D341Med (cell line): ENCODE measurements at places on chromosomes 1 and 21.

- no peak for DNase-seq
These were observed 42.1 kb downstream of the KIAA1614 start for GRCh38 chr1:180954801-180955165.

GRCh38 chr1:10674700-10675609, 121.5 kb downstream of the CASZ1 start:
- no peak for DNase-seq

- no peak for DNase-seq
These were observed 81.7 kb downstream of the MAN1C1 start for GRCh38 chr1:25698252-25698651.

DNA sequence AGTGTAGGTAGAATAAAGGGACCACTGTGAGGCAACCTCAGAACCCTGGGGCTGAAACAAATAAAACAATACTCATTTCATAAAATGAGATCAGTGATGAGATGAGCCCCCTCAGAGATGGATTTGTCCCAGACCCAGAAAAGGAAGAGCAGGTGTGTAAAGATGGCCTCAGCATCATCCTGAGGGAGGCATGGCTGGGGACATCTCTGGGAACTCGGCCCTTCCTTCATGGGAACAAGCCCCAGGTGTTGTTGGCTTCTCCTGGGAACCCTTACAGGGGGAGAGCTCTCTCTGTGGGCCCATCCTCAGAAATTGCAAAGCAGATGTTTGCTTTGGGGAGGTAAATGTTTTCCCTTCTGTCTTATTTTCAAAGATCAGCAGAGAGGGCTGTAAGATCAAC, 133.2 kb upstream of the USP24 start:
- no peak for DNase-seq

DNA sequence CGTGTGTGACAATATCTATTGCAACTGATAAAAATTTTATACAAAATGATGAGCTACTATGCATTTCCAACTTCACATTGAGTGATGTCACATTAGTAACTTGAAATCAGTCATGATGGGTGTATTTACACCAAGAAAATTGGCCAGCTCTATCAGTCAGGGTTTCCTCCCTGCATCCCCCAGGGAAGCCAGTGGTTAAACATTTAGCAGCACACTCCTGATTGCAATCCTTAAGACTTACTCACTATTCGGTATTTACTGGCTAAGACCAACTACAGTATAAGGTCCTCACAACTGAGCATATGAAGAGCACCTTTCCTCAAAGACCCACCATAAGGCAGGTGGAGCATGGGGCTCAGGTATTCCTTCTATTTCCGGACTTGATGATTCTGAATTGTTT, 41.3 kb upstream of the PTGFRN start:
- DNase-seq, result no peak

DNA sequence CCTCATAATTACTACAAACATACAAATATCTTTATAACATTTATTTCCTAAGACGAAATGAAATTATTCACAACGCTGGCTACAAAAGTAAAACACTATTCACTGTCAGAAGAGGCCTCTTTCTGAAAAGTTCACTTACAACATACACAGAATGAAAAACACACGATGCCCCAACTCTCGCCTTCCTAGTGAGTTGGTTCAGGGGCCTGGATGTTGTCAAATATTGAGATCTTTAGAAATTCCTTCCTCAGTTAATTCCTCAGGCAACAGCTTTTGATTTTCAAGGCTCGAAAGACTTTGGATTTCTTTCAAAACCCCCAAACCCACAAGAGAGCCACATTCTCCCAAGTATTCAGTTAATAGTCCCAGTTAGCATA, 14.2 kb upstream of the KCNE1 start:
- no peak for DNase-seq

DNA sequence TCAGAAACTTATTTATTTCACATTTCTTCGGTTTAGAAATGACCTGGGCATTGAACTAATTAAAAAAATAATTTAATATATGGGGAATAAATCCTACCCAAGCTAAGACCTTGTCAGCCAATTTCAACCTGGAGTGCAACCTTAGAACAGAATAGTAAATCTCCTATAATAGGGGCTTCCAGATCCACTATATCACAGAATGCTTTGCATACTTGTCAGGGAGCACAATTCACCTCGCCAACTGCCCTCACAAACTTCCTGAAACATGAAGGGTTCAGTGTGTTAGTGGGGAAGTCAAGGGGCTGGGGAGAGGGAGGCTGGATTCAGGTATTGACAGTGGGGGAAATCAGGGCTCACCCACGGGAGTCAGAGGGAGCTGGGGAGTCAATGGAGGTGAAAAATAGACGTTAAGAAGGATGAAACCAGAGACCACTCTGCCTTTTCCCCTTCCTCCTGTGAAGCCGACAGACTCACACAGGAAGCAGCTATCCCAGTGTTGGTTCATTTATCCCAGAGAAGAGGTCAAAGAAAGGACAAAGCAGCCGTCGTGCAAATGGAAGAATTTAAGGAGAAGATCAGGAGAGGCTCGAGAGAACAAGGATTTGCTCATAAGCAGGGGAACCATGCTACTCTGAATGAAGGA, 453.3 kb downstream of the NUF2 start:
- DNase-seq, result no peak

GRCh38 chr21:30984889-30985288, 53.4 kb downstream of the KRTAP19-8 start:
- DNase-seq, result no peak

GRCh38 chr1:110880708-110881374, 7.9 kb downstream of the CD53 start:
- DNase-seq, result no peak
